Kidney (tissue), 22 donors: ENCODE measurements at places on chromosomes 16 and 17. TPM values are rescaled to one million over a fixed set of nuclear protein-coding genes. Genes with fewer than 3 reads are reported as not detected.

GRCh38 chr16:74720579-74720978, 19.9 kb upstream of the MLKL start:
- DNase-seq = no peak
- no peak overlapping the region for H3K4me3 ChIP-seq

DNA sequence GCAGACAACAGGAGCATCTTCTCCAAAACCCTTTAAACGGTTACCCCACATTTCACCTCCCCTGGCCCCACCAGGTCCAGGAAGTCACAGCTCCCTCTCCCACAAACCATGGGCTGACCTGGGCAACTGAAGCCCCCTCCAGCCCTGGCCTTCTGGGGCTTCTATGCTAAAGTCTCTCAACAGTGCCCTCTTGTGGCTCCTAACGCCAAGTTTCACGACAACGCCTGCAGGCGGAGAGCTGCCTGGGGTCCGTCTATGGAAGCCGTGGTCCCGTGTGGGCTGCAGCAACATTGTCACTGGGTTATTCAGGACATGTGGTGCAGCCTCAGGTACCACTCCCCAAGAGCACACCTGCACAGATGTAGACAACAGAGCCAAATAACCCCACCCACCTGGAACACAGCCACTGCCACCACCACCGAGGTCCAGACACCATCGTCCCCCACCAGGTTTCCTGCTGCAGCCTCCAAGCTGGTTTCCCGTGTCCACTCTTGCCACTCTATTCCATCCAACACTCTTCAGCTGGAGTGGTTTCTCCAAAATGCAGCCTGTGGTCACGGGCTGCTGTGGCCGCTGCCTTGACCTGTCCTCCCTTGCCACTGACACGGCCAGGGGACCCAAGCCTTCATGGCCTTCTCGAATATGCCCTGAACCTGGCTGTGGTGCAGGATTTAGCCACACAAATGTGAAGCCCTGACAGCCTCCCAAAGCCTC, 19.1 kb downstream of the C16orf95 start:
- no peak overlapping the region for H3K27ac ChIP-seq
- DNase-seq = no peak
- no peak overlapping the region for H3K4me3 ChIP-seq
- H3K4me1 ChIP-seq = no peaks in the 10 kb centered on the region

GRCh38 chr17:41618341-41619035, 5.9 kb downstream of the KRT17 start:
- peak; percentile 50 for DNase-seq
- no peaks in the 10 kb centered on the region for H3K27me3 ChIP-seq
- no peaks in the 10 kb centered on the region for H3K4me1 ChIP-seq
- H3K4me3 ChIP-seq = no peak overlapping the region
- H3K36me3 ChIP-seq = no peaks in the 10 kb centered on the region

DNA sequence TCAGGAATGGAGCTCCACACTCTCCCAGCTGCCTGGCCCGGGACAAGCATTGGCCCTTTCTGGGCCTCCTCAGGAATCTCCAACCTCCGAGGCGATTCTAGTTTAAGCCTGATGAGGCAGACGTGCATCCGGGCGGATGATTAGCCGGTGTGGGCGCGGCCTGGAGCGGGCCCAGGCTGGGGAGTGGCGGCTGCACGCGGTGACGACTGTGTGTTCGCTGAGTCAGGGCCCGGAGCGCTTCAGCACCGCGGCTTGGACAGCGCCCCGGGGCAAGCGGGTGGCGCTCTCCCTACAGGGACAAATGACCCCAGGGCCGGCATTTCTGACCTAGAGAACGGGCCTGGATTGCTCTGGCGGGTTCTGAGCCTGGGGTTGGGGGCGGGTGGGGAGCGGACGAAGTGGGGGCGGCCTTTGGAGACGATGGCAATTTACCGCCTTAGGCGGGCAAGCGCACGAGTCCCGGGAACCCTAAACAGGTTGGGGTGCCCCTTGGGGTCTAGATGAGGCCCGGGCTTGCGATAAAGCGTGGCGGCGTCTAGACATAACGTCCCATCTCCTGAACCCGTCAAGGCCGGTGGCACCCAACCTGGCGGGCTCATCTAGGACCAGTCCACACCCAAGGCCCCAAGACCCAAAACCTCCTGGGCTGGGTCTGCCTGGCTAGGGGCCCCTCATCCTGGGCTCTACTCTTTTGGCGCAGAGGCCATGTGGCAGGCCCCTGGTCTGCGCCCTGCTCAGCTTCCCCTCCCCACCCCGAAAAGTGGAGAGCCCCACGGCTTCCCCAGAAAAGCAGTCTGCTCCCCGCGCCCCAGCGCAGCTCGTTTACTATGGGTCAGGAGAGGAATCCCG, 22.3 kb upstream of the ZNHIT3 start:
- no peaks in the 10 kb centered on the region for H3K4me1 ChIP-seq
- H3K4me3 ChIP-seq = no peak overlapping the region
- H3K36me3 ChIP-seq = no peaks in the 10 kb centered on the region
- no peaks in the 10 kb centered on the region for H3K27me3 ChIP-seq
- no peak overlapping the region for H3K27ac ChIP-seq

- H3K4me1 ChIP-seq = no peaks in the 10 kb centered on the region
- DNase-seq = peak; percentile 39
- H3K27ac ChIP-seq = no peak overlapping the region
- H3K4me3 ChIP-seq = no peak overlapping the region
These were observed 37.8 kb upstream of the ADGRG1 start for GRCh38 chr16:57590654-57591085.

GRCh38 chr17:7767405-7768021, 50.0 kb downstream of the DNAH2 start:
- DNase-seq = peak; percentile 49
- no peaks in the 10 kb centered on the region for H3K36me3 ChIP-seq
- no peaks in the 10 kb centered on the region for H3K4me1 ChIP-seq
- H3K4me3 ChIP-seq = no peak overlapping the region
- no peaks in the 10 kb centered on the region for H3K27me3 ChIP-seq
- no peak overlapping the region for H3K27ac ChIP-seq

GRCh38 chr16:48441106-48441505, 55.9 kb upstream of the SIAH1 start:
- no peaks in the 10 kb centered on the region for H3K36me3 ChIP-seq
- H3K27me3 ChIP-seq = no peaks in the 10 kb centered on the region
- no peaks in the 10 kb centered on the region for H3K4me1 ChIP-seq

GRCh38 chr17:17154981-17155380, 51.2 kb downstream of the PLD6 start:
- H3K27me3 ChIP-seq = no peaks in the 10 kb centered on the region
- no peaks in the 10 kb centered on the region for H3K4me1 ChIP-seq
- H3K36me3 ChIP-seq = peaks cover 2% of the 10 kb centered on the region

DNA sequence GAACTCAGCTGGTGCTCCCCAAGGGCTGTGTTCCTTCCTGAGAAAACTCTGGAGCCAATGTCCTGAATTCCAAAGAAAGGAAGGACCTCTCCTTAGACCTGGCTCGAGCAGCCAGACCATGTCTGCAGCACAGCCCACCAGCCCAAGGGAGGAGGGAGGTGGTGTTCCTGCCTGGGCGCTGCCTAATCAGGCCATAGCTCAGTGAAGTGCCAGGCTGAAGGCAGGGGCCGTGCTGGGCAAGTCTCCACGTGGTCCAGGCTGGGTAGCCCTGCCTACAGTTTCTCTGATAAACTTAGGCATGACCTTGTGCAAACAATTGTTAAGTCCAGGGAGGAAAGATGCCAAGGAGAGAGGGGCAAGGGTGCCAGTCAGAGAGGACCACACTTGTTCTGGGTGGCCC, 76.8 kb downstream of the MPRIP start:
- no peaks in the 10 kb centered on the region for H3K27me3 ChIP-seq
- H3K4me1 ChIP-seq = no peaks in the 10 kb centered on the region
- DNase-seq = peak; percentile 55
- H3K27ac ChIP-seq = peak overlapping the region; percentile 51
- H3K36me3 ChIP-seq = no peaks in the 10 kb centered on the region

- DNase-seq = peak; percentile 11
- H3K27ac ChIP-seq = no peak overlapping the region
- peaks cover 5% of the 10 kb centered on the region for H3K4me1 ChIP-seq
- peak overlapping the region; percentile 79 for H3K4me3 ChIP-seq
- H3K36me3 ChIP-seq = no peaks in the 10 kb centered on the region
These were observed 1.1 kb downstream of the ORC6 start for GRCh38 chr16:46690281-46691178.

DNA sequence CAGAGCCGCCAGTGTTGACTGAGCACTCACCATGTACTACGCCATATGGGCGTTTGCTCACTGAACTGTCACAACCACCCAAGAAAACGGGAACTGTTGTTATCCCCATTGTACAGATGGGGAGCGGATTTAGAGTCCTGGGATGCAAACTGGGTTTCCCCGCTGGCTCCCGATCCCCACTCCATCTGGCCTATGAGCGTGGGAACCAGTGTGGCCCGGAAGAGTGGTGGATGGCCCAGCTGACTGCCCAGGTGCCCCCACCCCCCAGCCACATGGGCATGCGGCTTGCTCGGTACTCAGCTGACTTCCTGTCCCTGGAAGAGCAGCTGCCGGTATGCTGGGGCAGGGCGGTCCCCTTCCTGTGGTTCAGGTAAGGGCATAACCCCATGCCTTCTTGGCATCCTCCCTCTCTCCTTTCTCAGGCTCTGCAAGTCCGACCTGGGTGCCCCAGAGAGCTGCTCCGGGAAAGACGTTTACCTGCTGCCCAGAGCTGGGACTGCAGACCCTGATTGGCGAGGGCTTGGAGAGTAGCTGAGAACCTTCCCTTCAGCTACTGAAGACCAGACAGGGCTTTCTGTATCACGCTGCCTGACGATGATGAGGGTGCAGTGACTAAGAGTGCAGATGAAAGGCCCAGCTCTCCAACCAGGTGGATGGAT, 16.2 kb downstream of the SOCS3 start:
- no peaks in the 10 kb centered on the region for H3K27me3 ChIP-seq
- peak overlapping the region; percentile 8 for H3K27ac ChIP-seq
- DNase-seq = no peak

GRCh38 chr16:68298907-68299561, 11.7 kb downstream of the SLC7A6OS start:
- H3K36me3 ChIP-seq = peaks cover 4% of the 10 kb centered on the region
- no peaks in the 10 kb centered on the region for H3K4me1 ChIP-seq
- H3K27me3 ChIP-seq = no peaks in the 10 kb centered on the region
- no peak for DNase-seq
- H3K4me3 ChIP-seq = no peak overlapping the region

GRCh38 chr17:34755981-34756636, 176.7 kb downstream of the TMEM132E start:
- no peak for DNase-seq
- no peak overlapping the region for H3K4me3 ChIP-seq
- H3K36me3 ChIP-seq = no peaks in the 10 kb centered on the region
- H3K27me3 ChIP-seq = no peaks in the 10 kb centered on the region

KRTAP16-1 gene
- not detected for total RNA-seq

CAPN15 gene
- 52.9 TPM for total RNA-seq

TPSD1 gene
- 7.9 TPM for total RNA-seq

PABPN1L gene
- total RNA-seq = not detected

OTOA gene
- total RNA-seq = 0.13 TPM
